ENCODE measurements at places on chromosomes 1 and 21.

DNA sequence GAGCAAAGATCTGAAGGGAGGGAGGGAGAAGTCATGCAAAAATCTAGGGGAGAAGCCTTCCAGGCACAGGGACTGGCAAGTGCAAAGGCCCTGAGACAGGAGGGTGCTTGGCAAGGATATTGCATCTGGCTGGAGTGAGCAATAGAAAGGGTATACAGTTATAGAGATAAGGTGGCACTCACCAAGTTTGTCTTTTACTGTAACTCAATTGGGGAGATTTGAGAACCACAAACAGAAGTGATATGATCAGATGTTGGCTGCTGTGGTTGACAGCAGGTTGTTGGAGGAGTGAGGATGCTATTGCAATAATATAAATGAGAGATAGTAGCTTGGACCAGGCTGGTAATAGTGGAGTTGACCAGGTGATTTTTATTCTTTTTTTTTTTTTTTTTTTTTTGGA is 25.6 kb downstream of the MCOLN3 start:
- DNase-seq, result no peak

DNA sequence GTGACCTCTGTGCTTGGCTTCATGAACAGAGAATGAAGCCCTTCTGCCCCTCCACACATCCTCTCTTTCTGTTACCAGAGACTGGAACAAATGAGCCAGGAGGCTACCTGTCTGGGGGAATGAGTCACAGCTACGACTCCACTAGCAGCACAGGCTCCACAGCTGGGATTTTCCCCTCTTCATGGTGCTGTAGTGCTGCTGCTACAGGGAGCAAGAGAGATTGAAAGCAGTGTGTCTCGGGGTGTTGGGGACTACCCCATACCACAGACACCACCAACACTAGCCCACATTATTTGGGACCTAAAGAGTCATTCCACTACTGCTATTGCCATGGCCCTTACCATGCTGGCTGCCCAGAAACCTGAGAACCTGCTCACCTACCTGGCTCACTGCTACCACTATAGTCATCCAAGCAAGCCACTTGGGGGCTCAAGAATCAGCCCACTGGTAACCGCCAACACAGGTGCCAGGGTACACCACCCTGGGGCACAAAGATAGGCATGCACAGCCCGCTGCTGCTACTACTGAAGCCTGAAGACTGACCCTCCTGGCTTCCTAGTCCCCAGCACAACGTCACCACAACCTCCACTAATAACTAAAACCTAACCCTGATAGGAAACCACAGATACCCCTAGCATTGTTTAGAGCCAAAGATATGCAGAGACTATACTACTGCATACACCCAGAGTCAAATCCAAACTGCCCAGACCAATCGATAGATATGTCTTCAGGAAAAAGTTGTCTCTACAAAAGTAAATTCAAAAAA is 17.7 kb downstream of the CD1E start:
- no peak for DNase-seq

DNA sequence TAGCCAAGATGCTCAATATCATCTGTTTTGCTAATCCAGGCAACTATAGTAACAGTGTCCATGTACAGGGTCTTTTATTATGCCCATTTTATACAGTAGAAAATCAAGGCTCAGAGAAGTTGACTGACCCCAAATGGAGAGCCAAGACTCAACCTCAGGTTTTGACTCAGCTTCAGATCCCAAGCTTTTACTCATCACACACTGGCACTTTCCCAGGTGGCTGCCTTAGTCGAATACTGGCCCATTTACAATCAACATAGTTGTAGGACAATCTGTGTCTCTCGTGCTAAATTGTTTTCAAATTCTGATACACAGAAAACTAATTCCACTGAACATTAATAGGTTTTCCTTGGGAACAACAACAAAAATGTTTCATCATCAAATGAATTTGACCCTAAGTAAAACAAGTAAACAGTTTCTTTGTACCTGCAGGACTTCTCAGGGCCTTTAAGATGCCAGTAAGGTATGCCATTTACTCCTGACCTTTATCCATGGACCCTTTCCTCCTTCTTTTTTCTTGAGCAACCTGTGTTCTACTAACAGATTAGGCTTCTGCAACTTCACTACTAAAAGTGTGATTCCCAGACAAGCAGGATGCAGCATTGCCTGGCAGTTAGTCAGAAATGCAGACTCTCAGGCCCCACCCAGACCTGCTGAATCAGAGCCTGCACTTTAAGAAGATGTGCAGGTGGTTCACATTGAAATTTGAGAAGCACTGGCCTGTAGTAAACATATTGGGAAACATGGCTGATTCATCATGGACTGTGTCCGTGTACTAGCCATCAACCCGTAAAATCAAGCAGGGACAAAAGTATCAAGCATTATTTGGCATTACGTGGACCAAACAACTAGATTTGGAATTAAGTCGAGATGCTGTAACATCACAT is 128.8 kb downstream of the RRAGC start:
- no peak for DNase-seq

DNA sequence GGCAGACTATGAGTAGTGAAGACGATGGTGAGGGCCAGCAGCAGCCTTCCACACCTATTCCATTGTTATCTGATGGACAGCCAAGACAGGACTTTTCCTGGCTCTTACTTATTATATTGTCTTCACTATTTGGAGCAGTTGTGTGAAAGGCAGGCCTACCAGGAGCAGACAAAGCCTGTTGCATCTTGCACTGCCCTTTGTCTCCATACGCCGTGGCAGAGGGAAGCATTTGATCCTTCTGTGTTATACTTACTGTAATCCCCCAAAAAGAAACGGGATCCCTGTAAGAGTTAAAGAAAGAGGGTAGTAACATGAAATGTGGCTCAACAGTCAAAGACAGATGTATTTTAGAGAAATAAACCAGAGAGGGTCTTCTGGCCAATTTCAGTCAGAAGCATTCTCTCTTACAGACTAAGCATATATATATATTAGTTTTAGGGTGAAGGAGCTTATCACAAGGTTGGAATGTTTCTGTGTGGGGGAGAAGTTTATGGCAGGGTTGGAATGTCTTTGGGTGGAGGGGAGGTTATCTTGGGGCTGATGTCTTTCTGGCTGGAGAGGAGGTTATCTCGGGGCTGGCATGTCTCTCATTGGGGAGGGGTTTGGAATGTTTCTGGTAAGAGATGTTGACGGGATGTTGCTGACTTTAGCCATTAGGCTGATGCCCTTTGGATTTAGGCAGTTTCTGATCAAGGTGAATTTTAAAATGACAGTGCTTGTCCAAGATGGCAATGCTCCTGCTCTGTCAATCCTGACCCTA is 23.4 kb upstream of the HSD3B1 start:
- no peak for DNase-seq

DNA sequence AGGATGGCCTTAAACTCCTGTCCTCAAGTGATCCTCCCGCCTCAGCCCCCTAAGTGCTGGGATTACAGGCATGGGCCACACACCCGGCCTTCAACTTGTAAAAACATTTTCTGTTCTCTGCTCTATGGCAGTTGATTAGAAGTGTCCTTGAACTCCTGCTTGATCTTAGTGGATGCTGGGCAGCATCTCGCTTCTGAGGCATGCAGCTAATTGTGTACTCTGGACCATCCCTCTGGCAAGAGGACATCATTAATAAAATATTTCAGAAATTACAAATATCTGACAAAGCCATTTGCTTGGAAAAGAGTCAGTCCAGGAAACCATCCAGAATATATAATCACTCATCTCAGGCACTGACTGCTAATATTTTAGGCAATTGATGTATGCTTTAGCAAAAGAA is 8.1 kb downstream of the NGF start:
- DNase-seq, result no peak

- DNase-seq, result no peak
Measured at GRCh38 chr1:38758820-38759219, 100.8 kb downstream of the RRAGC start.

GRCh38 chr1:61116421-61116820 is 34.1 kb downstream of the NFIA start:
- no peak for DNase-seq
